NCI-H187 (cell line): ENCODE measurements at places on chromosomes 1 and 21.

GRCh38 chr1:97314685-97315084, 593.1 kb downstream of the PTBP2 start:
- no peak for DNase-seq

DNA sequence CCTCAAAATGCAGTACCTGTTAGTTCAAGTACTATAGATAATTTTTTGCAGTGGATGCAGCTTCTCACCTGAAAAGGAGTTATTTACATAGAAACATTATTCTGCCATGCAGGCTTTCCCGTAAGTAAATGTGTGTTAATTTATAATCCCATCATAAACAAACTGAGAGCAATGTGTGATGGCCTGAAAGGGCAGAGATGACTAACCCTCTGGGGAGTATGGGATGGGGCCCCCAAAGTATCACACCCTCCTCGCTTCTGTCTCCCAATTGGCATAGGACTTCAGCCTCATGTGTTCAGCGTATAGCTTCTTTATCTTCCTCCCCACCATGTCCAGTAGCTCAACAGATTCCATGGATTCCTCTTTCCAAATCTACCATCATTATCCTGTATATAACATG, 7.6 kb downstream of the HMGCL start:
- no peak for DNase-seq

DNA sequence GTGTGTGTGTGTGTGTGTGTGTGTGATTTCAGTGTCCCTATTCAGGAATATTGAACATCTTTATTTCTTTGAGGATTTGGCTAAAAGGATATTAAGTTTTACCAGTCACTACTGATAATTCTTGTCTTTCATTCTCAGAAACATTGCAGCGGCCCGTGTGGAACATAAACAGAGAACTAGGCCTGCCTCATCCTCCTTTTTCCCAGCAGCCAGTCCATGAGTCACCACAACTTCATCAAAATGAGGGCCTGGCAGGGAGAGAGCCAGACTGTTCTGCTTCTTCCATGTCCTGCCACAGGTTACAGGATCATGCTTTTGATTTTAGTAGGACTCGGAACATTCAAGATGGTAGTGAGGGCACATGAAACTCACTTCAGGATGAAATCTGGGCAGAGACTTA, 50.7 kb downstream of the LRIG2 start:
- no peak for DNase-seq

DNA sequence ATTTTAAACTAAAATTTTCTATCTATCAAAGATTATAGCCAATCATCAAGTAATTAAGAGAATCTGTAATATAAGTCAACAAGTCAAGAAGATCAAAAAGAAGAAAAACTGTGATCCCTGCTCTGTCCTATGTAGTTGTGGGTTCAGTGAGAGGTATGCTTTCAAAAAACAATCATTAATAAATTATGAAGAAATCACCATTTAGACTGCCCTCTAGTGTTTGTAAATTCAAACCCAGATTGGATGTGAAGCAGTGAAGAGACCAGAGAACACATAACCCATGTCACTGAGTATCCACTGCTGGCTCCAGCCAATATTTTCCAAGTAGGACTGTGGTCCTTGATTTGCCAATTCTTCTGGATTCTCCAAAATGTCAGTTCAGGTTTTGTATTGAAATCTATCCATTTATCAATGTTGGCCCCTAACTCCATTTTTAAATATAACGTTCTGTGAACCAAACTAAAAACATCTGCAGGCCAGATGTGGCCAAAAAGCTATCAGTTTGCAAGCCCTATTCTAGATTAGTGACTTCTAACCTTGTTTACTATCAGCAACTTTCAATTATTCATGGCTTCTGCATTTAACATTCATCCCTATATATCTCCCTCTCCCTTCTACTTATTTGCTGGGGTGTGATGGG, 467.5 kb upstream of the CXADR start:
- no peak for DNase-seq

- DNase-seq, result no peak
Measured at GRCh38 chr1:16165073-16165364, 9.2 kb upstream of the EPHA2 start.
